SK-N-MC (cell line): ENCODE measurements at places on chromosomes 4 and X.

DNA sequence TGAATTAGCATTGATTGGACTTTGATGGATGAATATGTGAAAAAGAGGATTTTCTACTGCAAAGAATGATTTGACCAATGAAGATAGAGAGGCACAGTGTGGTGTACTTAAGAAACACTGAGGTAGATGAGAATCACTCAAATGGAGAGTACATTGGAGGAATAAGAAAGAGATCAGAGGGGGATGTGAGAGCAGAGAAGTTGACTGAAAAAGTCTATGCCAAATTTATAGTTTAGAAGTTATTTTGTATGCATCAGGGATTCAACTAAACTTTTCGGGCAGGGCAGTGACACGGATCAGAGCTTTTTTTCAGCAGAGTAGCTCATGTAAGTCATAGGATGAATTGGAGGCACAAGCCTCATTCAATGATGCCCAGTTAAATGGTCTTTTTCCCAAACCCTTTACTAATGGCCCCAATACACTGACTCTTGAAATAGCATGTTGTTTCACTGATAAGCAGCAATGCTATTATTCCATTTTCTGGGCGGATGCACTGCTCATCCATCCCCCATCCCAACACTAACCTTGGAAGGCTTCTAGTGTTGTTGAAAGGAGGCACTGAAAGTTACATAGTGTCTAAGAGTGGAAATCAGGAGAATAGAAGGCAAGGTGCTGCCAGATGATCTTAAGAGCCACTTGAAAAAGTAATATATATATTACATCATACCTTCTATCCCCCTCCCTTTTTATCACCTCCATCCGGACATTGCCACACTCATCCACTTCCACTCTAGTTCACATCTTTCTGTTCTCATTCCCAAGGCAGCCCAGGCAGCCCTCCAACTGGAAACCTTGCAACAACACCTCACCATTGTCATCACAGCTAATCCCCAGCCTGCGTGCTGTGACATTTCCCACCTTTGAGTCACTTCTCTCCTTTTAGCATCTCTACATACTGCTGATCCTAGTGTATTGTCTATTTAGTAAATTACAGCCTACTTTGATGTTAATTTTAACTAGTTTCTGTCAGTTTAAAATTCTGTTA, 46.1 kb downstream of the ARHGAP24 start:
- no peak for DNase-seq

DNA sequence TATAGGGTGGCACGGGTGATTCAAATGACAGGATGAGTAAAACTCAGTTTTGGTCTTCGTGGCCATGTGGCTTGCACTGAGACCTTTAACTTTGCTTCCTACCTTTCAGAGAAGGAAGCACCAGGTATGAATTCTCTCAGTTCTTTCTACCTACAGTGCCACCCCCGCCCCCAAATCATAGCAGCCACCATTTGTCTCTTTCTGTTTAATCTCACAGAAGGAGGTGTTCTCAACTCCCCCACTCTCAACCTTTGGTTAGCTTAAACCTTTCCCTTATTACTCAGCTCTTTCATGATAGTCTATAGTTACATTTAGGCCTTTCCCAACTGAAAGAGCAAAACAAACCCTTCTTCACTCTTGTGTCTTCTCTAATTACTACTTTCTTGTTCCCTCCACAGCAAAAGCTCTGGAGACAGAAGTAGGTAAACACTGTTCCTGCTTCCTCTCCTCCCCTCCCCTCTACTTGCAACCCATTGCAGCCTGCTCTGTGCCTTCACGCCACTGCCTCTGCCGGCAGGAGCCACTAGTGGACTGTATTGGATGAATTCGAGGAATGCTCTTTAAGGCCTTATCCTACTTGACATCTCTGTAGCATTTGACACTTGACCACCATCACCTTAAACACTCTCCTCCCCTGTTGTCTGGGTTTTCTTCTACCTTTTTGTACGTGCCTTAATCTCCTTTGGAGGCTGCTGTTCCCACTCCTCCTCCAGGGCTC, 123.7 kb downstream of the AFF1 start:
- DNase-seq, result no peak

DNA sequence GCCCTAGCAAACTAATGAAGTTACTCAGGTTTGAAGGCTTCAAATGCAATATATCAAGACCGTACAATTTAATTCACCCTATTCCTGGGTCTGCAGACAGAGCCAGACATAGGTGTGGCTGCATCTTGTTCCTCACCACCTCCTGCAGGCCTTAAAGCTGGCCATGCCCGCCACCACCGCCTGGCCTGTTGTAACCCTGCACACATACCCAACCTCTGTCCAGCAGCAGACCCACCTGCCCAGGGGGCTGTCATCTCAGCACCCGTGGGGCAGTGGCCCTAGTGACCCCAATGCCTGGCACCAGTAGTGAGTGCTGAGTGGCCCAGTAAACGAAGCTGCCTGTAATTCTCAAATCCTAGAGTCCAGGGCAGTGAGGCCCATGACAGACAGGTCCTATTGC, 40.7 kb downstream of the ZBTB49 start:
- DNase-seq, result no peak

- DNase-seq, result no peak
Measured at GRCh38 chrX:13778916-13779315, 38.0 kb downstream of the GPM6B start.

- no peak for DNase-seq
Measured at GRCh38 chr4:17665852-17666251, 51.4 kb downstream of the MED28 start.

GRCh38 chr4:156169011-156169410, 215.3 kb upstream of the CTSO start:
- DNase-seq, result peak; percentile 53

GRCh38 chr4:128787509-128788311, 21.8 kb upstream of the JADE1 start:
- no peak for DNase-seq

DNA sequence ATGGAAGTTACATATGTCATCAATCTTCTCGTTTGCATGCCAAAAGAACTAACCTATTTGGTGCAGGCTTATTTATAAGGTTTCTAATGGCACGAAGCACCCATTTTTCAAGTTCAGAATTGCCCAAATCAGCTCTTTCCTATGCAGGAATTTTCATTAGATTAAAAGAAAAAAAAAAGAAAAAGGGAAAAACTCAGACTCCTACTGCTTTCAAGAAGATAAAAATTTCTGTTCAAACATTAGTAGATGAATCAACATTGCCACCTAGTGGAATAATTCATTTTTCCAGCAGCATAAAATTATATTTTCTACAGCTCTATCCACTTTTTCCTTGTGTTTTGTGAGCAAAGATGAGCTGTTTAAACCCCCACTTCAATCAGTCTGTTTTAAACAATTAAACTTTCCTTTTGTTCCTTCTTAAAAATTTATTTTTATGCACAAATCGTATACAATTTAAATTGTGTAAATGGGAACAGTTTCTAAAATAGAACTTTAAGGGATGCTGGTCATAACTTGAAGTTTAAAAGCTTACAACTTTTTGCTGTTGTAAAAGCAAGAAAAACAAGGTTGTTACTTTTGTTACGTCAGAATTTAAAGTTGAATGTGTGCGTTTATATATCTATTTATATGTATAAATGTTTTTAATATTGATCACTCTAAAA, 309.9 kb downstream of the ARAP2 start:
- DNase-seq, result peak; percentile 12

DNA sequence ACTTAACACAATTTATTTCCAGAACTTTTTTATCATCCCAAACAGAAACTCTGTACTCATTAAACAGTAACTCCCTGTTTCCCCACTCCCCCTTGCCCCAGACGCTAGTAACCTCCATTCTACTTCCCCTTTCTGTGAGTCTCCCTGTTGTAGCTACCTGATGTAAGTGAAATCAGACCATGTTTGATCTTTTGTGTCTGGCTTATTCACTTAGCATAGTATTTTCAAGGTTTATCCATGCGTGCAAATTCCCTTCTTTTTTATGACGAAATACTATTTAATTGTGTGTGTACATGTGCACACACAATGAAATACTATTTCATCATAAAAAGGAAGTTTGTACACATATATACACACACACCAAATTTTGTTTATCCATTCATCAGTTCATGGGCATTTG, 5.2 kb downstream of the PKD2 start:
- DNase-seq, result no peak

- DNase-seq, result no peak
Measured at GRCh38 chr4:183130328-183131155, 31.5 kb downstream of the WWC2 start.

- DNase-seq, result no peak
Measured at GRCh38 chr4:8029689-8030088, 90.0 kb upstream of the AFAP1 start.

DNA sequence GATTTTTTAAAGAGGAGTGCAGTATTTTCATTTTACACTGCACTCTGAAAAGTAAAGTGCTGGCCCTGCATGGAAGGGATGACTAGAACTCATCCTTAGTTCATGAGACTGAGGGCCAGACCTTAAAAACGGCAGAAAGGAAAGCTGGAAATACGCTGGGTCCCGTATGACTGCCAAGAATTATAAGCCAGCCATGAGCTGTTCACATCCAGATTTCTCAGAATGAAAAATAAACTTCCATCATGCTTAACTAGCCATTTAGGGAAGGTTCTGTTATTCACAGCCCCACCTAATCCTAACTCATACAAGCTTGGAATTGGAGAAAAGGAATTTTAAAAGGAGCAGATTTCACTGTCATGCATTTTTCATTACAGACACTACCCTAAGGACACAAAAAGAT, 894.4 kb downstream of the FAT4 start:
- DNase-seq, result no peak

DNA sequence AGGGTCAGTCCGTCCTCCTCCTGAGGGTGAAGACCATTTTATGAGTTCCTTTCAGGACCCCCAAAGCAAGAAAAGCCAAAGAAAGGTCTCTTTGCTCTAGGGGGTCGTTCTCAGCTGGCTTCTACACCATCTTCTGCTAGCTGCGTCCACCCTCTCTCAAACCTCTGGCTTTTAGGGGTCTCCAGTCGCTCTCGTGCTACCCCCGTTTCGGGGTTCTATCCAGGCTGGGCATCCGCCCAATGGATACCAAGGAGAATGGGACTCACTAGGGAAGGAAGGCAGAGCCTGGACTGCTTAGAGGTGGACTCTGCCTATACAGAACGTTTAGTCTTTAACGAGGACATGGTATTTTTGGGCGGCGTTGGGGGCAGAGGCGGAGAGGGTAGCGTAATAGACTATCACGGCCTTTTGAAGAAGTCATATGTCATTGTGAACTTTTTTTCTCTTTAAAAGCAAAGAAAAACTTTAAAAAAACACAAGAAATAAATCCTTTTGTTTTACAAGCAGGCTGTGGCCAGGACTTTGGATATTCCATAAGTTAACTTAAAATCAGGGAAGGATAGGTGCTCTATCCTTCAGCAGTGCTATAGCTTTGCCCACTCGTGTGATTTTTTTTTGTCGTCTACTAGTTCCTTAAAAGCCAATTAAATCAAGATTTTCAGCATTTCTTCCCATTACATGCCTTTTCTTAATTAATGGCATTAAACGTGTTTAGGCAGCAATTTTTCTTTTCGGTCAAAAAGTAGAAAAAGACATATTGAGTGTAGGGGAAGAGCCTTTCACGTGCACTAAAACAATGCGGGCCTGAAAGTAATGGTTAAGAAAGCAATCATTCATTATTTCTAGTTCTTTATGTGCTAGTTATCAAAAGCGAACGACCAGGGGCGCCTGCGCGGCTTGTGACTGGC, 7.2 kb upstream of the PITX2 start:
- no peak for DNase-seq

DNA sequence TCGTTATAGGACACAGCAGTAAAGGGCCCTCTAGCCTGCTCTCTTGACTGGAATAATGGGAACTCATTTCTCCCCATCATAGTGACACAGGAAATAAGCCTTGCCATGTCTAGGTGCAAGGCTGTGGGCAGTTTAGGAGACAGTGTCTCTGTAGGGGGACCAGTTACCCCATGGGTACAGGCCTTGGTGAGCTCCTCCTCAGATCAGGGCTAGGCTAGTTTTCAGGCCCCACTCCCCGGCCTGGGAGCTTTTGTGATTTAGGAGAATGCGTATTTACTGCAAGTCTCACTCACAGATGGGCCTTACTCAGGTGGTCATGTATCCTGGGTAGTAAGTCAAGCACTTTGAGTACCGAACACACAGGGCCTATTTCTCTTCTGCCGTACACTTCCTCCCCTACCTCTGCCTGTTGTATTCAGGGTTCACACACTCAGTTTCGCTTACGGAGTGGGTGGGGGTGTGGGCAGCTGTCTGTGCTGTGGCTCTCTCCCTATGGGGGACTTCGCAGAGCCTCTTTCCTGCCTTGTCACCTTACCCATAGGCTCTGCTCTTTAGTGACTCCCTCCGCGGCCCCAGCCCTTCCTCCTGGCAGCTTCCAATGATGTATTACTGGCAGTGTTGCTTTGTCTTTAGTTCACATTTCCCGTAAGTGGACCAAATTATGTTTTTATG, 34.2 kb downstream of the FAM193A start:
- no peak for DNase-seq
